GM06990 (cell line): ENCODE measurements at places on chromosomes 16 and 17.

GRCh38 chr17:37310940-37311339 lies 64.8 kb upstream of the C17orf78 start:
- DNase-seq: no peak

DNA sequence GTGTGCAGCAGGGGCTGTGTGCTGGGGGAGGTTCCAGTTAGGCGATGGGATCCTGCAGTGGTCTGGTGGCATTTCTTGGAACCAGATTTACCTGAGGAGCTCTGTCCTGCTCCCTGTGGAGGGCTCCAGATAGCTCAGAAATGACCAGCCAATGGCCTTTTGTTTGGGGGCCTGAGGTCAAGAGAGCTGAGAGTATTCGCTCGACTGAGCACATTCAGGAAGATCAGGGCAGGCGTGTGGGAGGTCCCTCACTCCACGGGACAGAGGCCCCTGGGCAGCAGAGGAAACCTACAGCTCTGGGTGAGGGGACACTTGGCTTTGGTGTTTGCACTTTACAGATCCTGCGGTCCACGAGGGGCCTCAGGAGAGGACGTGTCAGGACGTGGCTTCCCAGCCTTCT lies 18.2 kb downstream of the DEF8 start:
- no peak for DNase-seq

- DNase-seq: no peak
Observed at GRCh38 chr17:353213-353837, 718 bp upstream of the RPH3AL start.

- DNase-seq: no peak
Observed at GRCh38 chr16:967077-967541, 3.7 kb downstream of the LMF1 start.

DNA sequence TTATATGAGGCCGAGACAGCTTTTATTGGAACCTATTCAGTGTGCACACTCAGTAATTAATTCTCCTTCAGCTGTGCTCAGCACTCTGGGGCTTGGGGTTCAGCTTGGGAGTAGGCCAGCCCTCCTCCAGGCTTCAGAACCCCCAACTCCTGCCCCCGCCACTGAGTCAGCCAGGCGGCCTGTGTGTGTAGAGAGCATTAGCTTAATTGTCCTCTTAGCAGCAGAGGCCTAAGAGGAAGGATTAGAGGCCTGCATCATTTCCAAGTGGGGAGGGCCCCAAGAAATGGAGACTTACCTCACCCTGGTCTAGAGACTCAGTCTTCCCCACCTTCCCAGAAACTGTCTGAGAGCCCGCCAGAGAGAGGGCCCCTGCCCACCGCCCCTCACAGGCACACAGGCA lies 772 bp downstream of the PRSS53 start:
- DNase-seq: no peak

DNA sequence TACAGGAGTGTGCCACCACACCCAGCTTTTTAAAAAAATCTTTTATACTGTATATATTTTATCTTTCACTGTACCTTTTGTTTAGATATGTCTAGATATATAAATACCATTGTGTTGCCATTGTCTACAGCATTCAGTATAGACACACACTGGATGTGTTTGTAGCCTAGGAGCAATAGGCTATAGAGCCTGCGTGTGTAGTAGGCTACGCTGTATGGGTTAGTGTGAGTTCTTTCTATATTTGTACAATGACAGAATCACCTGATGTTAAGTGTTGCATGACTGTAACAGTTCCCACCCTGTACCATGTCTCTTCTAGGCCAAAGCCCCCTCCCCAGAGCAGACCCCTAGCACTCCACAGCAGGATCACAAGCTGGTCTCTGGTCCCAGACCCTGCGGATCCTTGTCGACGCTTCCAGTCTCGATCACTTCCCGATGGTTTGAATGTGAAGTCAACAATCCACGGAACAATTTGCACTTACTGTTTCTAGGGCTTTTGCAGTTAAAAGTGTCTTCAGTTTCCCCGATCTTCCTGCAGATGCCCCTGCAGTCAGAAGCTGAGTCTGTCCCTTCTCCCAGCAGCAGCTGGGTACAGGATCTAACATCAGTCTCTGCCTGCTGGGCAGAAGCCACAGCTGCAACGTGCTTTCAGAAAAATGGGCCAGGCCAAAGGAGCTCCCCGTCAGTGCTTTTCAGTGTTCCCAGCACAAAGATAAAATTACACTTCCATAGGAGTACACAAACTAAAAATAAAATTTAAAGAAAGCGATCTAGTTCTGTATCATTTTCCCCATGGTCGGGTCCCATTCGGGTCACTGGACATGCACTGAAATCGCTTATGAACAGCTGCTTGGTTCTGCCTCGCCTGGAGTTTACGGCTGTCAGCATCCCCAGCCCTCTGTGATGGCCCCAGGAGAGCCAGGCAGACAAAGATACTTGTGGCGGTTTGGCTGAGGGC lies 35.4 kb downstream of the ADAM11 start:
- DNase-seq: no peak
